ENCODE measurements at places on chromosomes 5 and 9.

- no peak for DNase-seq
These were observed 62.7 kb upstream of the MEGF10 start for GRCh38 chr5:127227881-127228280.

- DNase-seq = no peak
These were observed 57.2 kb upstream of the HAPLN1 start for GRCh38 chr5:83777856-83778255.

- peak; percentile 20 for DNase-seq
These were observed 14.6 kb upstream of the AQP7 start for GRCh38 chr9:33416996-33417395.

- DNase-seq = no peak
These were observed 134.8 kb downstream of the FBXL7 start for GRCh38 chr5:15634591-15635288.

All from T-helper 22 cell (primary cell).